ENCODE measurements at places on chromosomes 13 and 19.

- DNase-seq, result no peak
Measured at GRCh38 chr19:56272161-56272798, at the start of gene EDDM13. TSS of gene EDDM13 (plus strand) at chr19:56272748. CDS start at chr19:56272835, 87 bp downstream.

DNA sequence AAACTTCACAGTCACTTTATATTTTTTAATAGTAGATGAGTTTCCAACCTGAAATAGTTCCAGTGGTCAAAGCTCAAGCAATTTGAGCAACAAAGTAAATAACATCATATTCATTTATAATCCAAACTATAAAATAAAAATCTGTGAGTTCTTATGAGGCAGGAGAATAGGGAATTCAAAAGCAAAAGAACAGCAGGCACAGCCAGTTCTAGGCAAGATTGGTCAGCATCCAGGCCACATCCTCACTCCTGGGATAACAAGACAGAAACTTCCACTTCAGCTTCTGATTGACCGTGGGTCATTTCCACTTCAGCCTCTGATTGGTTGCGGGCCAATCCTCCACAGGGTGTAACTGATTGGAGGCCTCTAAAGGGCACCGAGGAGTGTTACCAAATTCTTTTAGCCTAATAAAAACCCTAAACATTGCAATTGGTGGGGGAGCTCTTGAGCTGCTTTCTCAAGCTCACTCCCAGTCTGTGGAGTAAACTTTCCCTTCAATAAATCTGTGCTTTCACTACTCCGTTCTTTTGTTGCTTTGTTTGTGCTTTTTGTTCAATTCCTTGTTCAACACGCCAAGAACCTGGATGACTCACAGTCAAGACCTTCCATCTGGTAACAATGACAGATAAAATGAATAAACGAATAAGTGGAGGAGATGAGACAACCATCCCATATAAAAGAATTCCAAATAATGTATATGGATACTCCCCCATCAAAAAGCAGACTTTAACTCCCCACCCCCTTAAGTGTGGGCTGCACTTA, 42.6 kb upstream of the AMER2 start:
- peak; percentile 35 for DNase-seq

GRCh38 chr13:28056970-28057712, 43.2 kb downstream of the FLT3 start:
- no peak for DNase-seq

DNA sequence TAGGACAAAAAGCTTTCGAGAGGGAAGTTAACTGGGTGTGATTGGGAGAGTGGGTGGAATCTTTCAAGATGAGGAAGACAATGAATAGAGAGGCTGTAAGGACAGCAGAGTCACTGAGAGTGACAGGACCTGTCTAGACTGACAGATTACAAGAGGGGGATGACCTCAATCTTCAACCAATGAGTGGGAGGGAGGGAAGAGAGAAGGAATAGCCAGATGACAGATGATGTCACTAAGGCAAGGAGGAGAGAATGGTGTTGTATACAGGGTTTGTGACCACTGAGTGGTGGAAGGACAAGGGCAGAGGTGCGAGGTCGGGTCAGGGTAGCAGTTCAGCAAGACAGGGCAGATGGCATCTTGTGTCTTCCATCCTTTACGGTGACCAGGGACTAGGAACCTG, 5.8 kb upstream of the ILF3 start:
- no peak for DNase-seq

DNA sequence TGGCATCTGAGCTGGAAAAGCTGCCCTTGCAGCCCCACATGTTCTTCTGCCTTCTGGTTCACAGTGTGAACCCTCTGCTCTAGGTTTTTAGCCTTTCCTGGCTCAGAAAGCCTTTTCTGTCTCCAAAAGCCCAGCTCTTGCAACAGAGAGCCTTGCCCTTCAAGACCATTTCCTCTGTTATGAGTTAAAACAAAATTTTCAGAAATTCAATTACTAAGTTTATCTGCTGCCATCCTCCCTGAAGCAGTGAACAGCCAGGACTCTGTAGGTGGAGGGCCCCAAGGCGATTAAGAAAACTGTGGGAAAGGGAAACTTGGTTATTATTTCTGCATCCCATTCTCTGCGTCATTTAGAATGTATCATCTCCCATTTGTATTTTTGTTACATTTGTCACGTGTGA, 18.8 kb downstream of the FAM124A start:
- DNase-seq, result no peak

- no peak for DNase-seq
Measured at GRCh38 chr13:85742355-85742754, 56.9 kb downstream of the SLITRK6 start.

GRCh38 chr13:20057963-20058362, 99.4 kb downstream of the ZMYM2 start:
- DNase-seq, result no peak

GRCh38 chr19:37077501-37077933, 716 bp upstream of the ZNF420 start:
- DNase-seq, result no peak

DNA sequence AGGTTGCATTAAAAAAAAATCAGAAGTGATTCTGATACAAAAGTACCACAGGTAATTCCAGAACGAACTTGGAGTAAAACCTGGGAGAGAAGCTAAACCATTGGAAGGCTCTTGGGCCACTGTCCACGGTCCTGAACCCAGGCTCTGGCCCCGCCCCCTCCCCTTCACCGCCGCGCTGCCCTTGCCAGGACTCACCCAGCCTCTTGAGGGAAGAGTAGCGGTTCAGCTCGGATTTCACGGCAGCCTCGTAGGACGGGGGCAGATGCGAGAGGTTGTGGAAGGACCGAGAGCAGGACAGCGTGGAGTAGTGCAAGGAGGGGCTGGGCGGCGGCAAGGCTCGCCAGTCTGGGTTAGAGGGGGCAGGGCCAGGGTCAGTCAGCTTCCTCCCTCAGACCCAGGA, 5.7 kb downstream of the SHISA7 start:
- peak; percentile 39 for DNase-seq

DNA sequence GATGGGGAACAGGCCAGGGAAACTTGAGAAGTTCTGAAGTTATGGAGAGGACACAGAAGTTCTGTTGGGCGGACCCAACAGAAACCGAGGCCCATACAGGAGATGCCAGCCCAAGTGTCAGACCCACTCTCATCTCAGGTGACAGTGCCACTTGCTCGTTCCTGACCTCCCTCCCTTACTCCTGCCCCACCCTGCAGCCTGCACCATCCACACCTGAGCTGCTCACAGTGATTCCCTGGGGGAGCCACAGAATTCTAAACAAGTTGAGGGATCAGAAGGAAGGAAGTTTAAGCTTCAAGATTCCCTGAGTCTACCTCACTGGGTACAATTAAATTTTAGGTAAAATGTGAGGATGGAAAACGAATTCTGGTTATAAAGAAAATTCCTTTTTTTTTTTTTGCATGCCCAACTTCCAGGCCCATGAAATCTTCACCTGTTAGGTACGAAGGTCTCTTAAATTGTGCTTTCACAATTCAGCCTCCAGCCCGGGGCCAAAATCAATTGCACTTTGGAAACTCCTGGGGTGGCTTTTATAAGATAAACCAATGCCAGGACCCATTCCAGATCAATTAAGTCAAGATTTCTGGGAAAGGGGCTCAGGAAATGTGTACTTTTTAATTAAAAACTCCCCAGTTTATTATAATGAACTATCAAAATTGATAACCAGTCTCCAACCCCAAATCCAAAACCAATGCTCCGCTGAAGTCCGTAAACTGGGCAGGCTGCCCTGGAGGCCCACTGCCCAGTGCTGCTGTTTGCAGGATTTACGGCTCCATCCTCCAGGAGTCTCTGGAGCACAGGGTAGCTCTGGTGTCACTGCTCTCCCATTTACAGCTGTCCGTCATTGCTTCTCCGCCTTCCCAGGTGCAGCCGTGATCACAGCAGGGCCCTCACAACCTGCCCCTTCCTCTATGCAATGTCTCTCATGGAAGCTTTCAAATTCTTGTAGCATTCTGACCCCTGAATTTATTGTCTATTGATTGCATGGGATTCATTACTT, 643.5 kb downstream of the UQCRFS1 start:
- no peak for DNase-seq

- DNase-seq, result peak; percentile 52
Measured at GRCh38 chr19:10808937-10809649, 26.9 kb downstream of the TMED1 start.

GRCh38 chr19:35777086-35777841, 1.9 kb downstream of the ARHGAP33 start:
- no peak for DNase-seq

DNA sequence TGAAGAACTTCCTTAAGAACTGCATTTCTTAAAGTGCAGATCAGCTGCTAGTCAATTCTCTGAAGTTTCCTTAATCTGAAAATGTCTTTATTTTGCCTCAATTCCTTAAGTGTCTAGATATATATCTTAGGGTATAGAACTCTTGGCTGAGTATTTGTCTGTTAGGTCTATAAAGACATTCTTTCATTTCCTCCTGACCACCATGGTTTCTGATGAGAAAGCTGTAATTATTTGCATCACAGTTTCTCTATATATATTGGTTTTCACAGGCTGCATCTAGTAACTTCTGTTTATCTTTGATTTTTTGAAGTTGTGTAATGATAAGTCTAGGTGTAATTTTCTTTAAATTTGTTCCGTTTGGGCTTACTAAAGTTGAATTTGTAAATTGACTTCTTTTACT, 15.2 kb downstream of the NDFIP2 start:
- DNase-seq, result no peak

GRCh38 chr19:47469363-47469700, 2.4 kb downstream of the SLC8A2 start:
- DNase-seq, result no peak

DNA sequence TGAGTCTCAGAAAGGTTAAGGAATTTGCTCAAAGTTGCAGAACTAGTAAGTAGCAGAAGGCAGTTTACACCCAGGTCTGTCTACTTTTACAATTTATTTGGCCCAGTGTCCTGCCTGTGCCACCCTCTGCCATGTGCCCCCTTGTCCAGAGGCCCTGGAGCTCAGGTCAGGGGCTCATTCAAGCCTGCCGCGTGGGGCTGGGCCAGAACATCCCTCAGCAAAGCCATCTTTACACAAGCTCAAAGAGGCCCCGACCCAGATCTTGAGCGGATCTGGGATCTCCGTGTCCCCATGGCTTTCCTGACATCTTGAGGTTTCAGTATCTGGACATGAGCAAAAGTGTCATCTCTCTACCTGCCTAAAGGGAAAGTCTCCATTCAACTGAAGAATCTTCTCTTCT, 76.4 kb upstream of the VSTM2B start:
- DNase-seq, result no peak

Data from AG10803 (cell line).